Myometrial cell (primary cell): ENCODE measurements at places on chromosomes 6 and 20. TPM values are rescaled to one million over a fixed set of nuclear protein-coding genes. Genes with fewer than 3 reads are reported as not detected.

Gene MRPL18
- total RNA-seq = 122 and 129 TPM in 2 replicates

Gene PHACTR2
- 11.0 and 14.7 TPM in 2 replicates for total RNA-seq

Gene BPIFB2
- not detected in 2 replicates for total RNA-seq

Gene RGL2
- 32.6 and 37.4 TPM in 2 replicates for total RNA-seq

Gene GJA10
- not detected in 2 replicates for total RNA-seq

Gene ADAT2
- total RNA-seq = 2.3 and 2.5 TPM in 2 replicates

Gene ADGB
- not detected in 2 replicates for total RNA-seq

Gene TNF
- total RNA-seq = not detected in 2 replicates

Gene MAS1L
- not detected in 2 replicates for total RNA-seq

Gene IL17F
- total RNA-seq = not detected in 2 replicates

Gene RHAG
- total RNA-seq = not detected in 2 replicates

Gene CLIC5
- total RNA-seq = not detected in 2 replicates

Gene RAB44
- total RNA-seq = not detected in 2 replicates

Gene MATN4
- total RNA-seq = not detected in 2 replicates

Gene RIMS4
- not detected in 2 replicates for total RNA-seq

Gene MEI4
- not detected in 2 replicates for total RNA-seq

Gene HCK
- total RNA-seq = not detected in 2 replicates

Gene PTGIS
- total RNA-seq = 0.58 and 0.89 TPM in 2 replicates

Gene PPIL6
- total RNA-seq = 0.29 and 1.1 TPM in 2 replicates

Gene TCF21
- total RNA-seq = under 0.01 and 0.58 TPM in 2 replicates

Gene WFDC2
- total RNA-seq = not detected in 2 replicates

Gene ESR1
- total RNA-seq = 0.86 and 1.6 TPM in 2 replicates

Gene BANF2
- not detected in 2 replicates for total RNA-seq

Gene TREML2
- not detected in 2 replicates for total RNA-seq

Gene C6orf120
- 53.9 and 55.6 TPM in 2 replicates for total RNA-seq

Gene SH3BGRL2
- total RNA-seq = 8.3 and 8.6 TPM in 2 replicates

Gene CGA
- total RNA-seq = 1.7 and 4.6 TPM in 2 replicates

Gene PSORS1C1
- total RNA-seq = 0.18 TPM in 1 of 2 replicates, not detected in the other

Gene SLC13A3
- total RNA-seq = 3.0 and 4.6 TPM in 2 replicates

Gene TRAPPC3L
- total RNA-seq = not detected in 2 replicates
